ENCODE measurements at places on chromosomes 7 and 10. TPM values are rescaled to one million over a fixed set of nuclear protein-coding genes. Genes with fewer than 3 reads are reported as not detected.

GIMAP2 gene
- 2.9 TPM for total RNA-seq

CALHM3 gene
- total RNA-seq = not detected

PTF1A gene
- total RNA-seq = not detected

HMX3 gene
- not detected for total RNA-seq

TAS2R41 gene
- total RNA-seq = not detected

UTF1 gene
- total RNA-seq = not detected

POU6F2 gene
- not detected for total RNA-seq

PTN gene
- 6.7 TPM for total RNA-seq

ELMO1 gene
- 2.7 TPM for total RNA-seq

GAD2 gene
- not detected for total RNA-seq

GPC2 gene
- not detected for total RNA-seq

CLRN3 gene
- not detected for total RNA-seq

LOXL4 gene
- total RNA-seq = 3.9 TPM
